Stimulated activated CD4-positive, alpha-beta T cell treated with anti-CD3 and anti-CD28 coated beads, TNF-alpha, amount 100 ng/mL, for 4 hours (primary cell): ENCODE measurements at places on chromosomes 2 and 18.
A peak's percentile ranks its signal among the peaks of the same experiment; 100 is the strongest.

DNA sequence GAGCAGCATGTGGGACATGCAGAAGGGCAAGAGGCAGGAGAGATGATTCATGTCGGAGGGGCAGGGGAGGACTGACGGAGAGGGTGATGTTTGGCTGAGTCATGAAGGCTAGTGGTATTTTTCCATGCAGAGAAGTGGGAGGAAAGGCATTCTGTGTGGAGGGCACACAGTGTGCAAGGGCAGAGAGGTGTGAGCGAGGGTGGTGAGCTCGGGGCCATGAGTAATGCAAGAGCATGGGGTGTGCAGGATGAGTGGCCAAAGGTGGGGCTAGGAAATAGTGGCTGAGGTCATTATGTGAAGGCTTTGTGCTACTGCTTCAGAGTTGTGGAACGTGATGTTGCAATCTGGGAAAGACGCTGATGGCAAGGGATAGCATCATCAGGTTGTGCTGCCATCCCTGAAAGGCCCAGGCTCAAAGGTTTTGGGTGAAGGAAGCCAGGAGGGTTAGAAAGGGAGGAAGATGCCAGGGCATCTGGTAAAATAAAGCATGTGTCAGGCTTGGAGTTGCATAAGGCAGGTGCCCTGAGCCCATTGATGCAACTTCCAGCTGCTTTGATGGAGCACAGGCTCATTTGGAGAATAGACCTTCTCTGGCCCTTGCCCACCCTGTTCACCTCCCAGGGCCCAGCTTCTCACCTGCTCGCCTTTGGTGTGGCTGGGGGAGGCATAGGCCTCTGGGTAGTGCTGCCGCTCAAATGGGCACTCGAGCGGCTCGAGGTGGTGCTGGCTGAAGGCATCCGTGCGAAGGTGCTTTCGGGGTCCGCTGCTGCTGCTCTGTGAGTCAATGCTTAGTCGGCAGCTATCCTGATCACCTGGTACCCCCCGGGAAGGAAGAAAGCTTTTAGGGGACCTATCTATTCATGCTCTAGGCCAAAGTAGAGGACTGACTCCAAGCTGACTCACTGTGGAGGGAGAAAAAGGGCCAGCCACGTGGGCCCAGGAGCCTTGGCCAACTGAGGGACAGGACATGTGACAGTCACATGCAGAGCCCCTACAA lies 37.5 kb downstream of the PAX8 start:
- peak; percentile 31 for DNase-seq

DNA sequence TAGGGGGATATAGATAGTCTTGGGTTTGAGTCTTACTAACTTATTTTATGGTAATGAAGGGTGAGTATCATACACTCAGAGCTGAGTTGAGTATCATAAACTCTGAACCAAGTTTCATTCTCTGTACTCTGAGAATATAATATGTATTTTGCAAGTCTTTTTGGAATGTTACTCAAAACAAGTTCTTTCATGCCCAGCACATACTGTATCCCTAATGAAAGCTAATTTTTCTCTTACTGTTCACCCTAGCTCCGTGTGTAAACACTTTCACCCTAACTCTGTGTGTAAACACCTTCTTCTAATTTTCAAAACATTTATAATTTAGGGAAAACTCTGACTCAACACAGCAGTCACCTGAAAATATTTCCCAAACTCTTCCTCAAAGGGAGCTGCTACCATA lies 29.7 kb upstream of the CHST9 start:
- no peak for DNase-seq

DNA sequence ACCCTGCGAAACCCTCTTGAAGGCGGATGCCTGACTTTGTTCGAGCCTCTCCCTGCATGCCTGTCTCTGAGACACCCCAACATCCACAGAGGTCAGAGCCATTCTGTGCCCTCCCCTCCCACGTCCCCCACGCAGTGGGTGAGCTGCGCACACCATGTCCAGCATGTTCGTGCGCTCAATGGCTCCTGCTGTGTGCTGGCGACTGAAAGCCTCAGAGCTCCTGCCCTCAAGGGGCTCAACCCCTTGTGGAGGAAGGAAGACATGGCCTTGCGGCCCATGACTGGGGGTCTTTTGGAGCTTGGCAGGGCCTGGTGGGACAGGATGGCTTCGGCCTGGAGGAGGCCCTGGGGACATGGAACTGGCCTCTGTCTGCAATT lies 45.7 kb downstream of the ANKMY1 start:
- no peak for DNase-seq

GRCh38 chr2:207071820-207072219 lies 93.9 kb downstream of the KLF7 start:
- DNase-seq = no peak

- DNase-seq = no peak
These were observed 242.7 kb downstream of the TGIF1 start for GRCh38 chr18:3692691-3693090.
